ENCODE measurements at places on chromosomes 4 and X.

DNA sequence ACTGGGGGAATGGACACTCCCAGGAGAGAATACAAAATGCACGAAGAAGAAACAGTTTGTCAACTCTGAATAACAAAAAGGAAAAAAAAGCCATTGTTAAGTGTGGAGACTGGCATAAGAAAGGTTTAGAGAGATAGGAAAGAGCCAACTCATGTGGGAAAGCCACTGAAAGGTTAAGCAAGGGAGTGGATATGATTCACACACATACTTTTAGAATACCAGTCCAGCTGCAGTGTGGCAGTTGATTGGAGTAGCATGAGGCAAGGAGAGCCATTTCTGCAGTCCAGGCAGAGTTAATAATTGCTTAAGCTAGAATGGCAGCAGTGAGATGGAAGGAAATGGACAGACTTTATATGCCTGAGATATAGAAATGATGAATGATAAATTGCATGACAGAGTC, 36.9 kb upstream of the ADAD1 start:
- no peak overlapping the region for H3K27ac ChIP-seq
- no peaks in the 10 kb centered on the region for H3K4me1 ChIP-seq
- H3K36me3 ChIP-seq, result no peaks in the 10 kb centered on the region
- no peaks in the 10 kb centered on the region for H3K27me3 ChIP-seq
- H3K4me3 ChIP-seq, result no peak overlapping the region

- no peak for DNase-seq
- H3K36me3 ChIP-seq, result no peaks in the 10 kb centered on the region
- H3K4me1 ChIP-seq, result no peaks in the 10 kb centered on the region
- H3K27ac ChIP-seq, result no peak overlapping the region
- no peak overlapping the region for H3K4me3 ChIP-seq
- no peaks in the 10 kb centered on the region for H3K27me3 ChIP-seq
These were observed 55.0 kb downstream of the SH3KBP1 start for GRCh38 chrX:19832191-19832965.

GRCh38 chrX:55240788-55241340, 20.7 kb downstream of the PAGE5 start:
- H3K27me3 ChIP-seq, result no peaks in the 10 kb centered on the region
- H3K4me1 ChIP-seq, result no peaks in the 10 kb centered on the region
- no peak for DNase-seq
- no peak overlapping the region for H3K4me3 ChIP-seq
- H3K36me3 ChIP-seq, result no peaks in the 10 kb centered on the region

DNA sequence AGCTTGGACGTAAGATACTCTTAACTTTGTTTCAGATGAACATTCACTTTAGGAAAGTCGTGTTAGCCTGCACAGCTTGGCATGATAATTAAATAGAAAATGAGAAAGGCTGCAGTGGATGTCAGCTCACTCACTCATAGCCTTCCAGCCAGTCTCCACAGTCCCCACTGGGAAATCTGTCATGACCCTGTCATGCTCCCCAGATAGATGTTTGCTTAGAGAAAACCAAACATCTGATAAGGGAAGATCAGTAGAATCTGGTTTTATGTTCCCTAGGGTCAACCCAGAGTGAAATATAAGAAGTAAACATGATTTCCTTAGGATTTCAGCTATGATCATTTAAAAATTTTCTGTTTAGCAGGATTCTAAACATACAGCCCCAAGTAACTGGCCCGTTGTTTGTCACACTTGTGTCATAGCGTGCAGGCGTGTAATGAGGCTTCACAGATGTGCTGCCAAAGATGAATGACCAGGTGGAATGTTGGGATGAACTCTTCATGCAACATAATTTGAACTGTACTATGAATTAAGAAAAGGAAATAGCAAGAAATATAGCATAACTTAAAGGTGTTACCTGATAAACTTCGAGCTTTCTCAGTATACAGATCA, 180.1 kb downstream of the BANK1 start:
- H3K27ac ChIP-seq, result no peak overlapping the region
- H3K4me1 ChIP-seq, result no peaks in the 10 kb centered on the region
- DNase-seq, result no peak
- H3K36me3 ChIP-seq, result no peaks in the 10 kb centered on the region
- H3K27me3 ChIP-seq, result no peaks in the 10 kb centered on the region
- H3K4me3 ChIP-seq, result no peak overlapping the region

DNA sequence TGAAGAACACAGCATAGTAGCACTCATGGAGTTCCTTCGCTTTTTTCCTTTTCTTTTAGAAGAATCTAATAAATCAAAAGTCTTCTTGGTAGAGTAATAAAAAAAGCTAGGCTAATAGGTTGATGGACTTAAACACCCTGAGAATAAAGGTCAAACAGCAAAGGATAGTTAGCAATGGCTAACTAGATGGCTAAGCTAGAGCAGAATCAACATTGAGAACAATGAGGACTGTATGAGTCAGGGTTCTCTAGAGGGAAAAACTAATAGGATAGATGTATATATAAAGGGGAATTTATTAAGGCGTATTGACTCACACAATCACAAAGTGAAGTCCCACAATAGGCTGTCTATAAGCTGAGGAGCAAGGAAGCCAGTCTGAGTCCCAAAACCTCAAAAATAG, 550.9 kb downstream of the GLUD2 start:
- no peaks in the 10 kb centered on the region for H3K27me3 ChIP-seq
- no peak overlapping the region for H3K27ac ChIP-seq
- H3K36me3 ChIP-seq, result no peaks in the 10 kb centered on the region
- DNase-seq, result no peak
- H3K4me3 ChIP-seq, result no peak overlapping the region

- no peaks in the 10 kb centered on the region for H3K27me3 ChIP-seq
- DNase-seq, result no peak
- H3K4me3 ChIP-seq, result no peak overlapping the region
These were observed 356.5 kb downstream of the PDGFC start for GRCh38 chr4:156615066-156615531.

GRCh38 chrX:87063642-87064041, 454.0 kb upstream of the KLHL4 start:
- no peak overlapping the region for H3K27ac ChIP-seq
- no peak overlapping the region for H3K4me3 ChIP-seq
- no peak for DNase-seq
- no peaks in the 10 kb centered on the region for H3K27me3 ChIP-seq

DNA sequence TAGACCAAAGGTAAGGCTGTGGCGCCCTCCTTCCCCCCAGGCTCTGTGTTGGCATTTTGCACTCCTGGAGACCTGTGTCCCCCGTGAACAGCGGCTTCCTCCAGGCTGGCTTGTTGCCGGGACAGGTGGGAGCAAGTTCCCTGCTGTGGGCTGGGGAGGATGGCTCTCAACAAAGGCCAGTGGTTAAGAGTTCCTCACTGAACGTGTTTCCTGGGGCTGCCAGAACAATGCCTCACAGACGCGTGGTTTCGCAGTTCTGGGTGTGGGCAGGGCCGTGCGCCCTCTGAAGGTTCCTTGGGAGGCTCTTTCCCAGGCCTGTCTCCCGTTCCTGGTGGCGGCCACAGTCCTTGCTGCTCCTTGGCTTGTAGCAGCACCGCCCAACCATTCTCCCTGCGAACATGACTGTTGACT, 33.4 kb downstream of the NELFA start:
- no peaks in the 10 kb centered on the region for H3K36me3 ChIP-seq
- H3K4me1 ChIP-seq, result no peaks in the 10 kb centered on the region
- H3K27me3 ChIP-seq, result no peaks in the 10 kb centered on the region
- no peak overlapping the region for H3K27ac ChIP-seq
- no peak for DNase-seq

DNA sequence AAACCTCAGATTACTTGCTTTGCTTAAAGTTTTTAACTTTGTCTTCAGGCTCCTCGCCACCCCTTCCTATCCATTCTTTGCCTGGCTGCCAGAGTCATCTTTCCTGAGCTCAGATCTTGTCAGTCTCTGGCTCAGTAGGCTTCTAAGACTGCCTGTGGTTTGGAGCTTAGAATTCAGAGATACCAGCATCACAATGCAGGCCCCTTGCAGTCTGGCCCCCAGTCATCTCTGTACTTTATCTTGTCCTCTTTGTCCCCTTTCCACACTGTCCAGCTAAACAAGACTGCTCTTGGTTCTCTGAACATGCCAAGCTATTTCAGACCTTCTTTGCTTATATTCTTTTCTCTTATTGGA, 3.0 kb downstream of the KIAA0232 start:
- no peaks in the 10 kb centered on the region for H3K27me3 ChIP-seq
- no peak overlapping the region for H3K27ac ChIP-seq
- peaks cover 15% of the 10 kb centered on the region for H3K4me1 ChIP-seq
- H3K36me3 ChIP-seq, result no peaks in the 10 kb centered on the region
- DNase-seq, result no peak
- H3K4me3 ChIP-seq, result no peak overlapping the region

DNA sequence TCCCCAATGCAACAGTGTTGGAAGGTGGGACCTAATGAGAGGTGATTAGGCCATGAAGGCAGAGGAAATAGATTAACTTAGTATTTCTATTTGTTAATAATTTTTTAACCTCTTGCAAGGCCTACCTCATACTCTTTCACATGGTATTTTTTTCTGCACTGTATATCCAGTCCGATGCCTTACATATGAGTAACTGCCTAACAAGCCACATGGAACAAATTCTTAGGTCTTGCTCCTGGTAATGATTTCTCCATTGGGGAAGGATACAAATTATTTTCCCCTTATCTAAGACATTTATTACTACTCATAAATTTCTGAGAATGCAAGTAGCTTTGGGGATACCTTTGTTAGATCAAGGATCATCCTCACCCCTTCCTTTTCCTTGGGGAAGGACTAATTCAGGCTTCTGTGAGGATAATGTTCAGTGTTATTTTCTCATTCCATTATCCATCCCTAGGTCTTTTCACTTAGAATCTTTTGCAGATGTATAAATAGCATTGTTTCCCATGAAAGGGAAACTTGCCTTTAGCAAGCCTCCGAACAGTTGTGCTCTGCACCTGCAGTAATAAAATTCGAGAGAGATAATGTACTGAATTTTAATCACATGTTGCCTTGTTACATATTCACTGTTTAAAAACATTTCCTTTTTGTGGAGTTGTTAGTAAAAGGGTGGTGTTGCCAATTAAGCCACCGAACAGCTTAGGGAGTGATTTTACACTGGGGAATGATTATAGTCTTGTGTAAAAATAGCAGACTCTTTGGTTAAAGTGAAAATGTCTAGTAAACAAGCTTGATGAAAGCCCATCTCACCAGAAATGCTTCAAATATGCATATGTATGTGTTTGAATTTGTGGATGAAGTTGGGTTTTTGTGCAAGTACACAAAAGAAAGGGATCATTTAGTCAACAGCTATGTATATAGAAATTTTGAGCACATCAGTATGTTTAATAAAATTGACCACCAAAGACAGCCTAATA, 89.9 kb downstream of the CFAP299 start:
- no peak overlapping the region for H3K27ac ChIP-seq
- no peaks in the 10 kb centered on the region for H3K4me1 ChIP-seq
- no peaks in the 10 kb centered on the region for H3K27me3 ChIP-seq
- no peak for DNase-seq
- no peak overlapping the region for H3K4me3 ChIP-seq

DNA sequence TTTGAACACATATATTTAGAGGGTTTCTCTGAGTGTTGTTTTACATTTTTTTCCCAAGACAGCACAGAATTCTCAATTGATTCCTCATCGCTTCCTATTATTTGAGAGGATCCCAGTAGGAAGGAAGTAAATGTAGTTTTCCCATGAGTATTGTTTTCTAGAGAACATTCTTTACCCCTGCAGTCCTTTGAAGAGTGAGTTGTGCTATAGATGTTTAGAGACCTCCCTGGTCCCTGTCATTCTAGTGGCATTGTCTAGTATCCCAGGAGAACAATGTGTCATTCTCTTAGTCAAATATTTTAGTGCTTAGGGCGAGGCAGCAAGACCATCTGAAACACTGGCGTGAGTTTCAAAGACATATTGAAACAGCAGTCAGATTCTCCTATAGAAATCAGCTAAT, 32.5 kb downstream of the SORBS2 start:
- no peak for DNase-seq
- H3K27ac ChIP-seq, result no peak overlapping the region
- H3K4me1 ChIP-seq, result no peaks in the 10 kb centered on the region
- no peak overlapping the region for H3K4me3 ChIP-seq
- H3K36me3 ChIP-seq, result no peaks in the 10 kb centered on the region
- no peaks in the 10 kb centered on the region for H3K27me3 ChIP-seq

GRCh38 chr4:77493829-77494551, 111.6 kb upstream of the CXCL13 start:
- no peak overlapping the region for H3K27ac ChIP-seq
- no peaks in the 10 kb centered on the region for H3K36me3 ChIP-seq
- no peak for DNase-seq
- H3K4me1 ChIP-seq, result no peaks in the 10 kb centered on the region

GRCh38 chr4:80709082-80709869, 321.2 kb upstream of the BMP3 start:
- no peak overlapping the region for H3K4me3 ChIP-seq
- no peaks in the 10 kb centered on the region for H3K27me3 ChIP-seq
- H3K36me3 ChIP-seq, result no peaks in the 10 kb centered on the region
- H3K27ac ChIP-seq, result no peak overlapping the region
- H3K4me1 ChIP-seq, result no peaks in the 10 kb centered on the region
- DNase-seq, result no peak

DNA sequence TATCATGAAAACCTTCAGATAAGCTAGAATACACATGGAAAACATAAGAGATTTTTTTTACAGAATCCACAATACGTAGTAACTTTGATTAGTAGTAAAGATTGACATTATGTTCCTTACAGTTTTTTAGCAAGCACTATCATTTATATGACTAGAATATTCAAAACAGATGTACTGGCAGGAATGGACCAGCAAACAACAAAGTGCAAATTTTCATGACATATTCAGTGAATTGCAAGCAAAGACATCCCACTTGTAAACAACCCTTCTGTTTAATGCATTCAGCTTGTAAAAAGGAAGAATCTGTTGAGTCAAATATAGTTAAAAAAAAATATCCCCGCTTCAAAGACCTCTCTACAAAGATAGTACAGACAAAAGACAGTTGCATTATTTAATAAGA, 403.7 kb upstream of the TRAM1L1 start:
- H3K36me3 ChIP-seq, result no peaks in the 10 kb centered on the region
- H3K27ac ChIP-seq, result no peak overlapping the region
- no peaks in the 10 kb centered on the region for H3K4me1 ChIP-seq
- H3K4me3 ChIP-seq, result no peak overlapping the region

DNA sequence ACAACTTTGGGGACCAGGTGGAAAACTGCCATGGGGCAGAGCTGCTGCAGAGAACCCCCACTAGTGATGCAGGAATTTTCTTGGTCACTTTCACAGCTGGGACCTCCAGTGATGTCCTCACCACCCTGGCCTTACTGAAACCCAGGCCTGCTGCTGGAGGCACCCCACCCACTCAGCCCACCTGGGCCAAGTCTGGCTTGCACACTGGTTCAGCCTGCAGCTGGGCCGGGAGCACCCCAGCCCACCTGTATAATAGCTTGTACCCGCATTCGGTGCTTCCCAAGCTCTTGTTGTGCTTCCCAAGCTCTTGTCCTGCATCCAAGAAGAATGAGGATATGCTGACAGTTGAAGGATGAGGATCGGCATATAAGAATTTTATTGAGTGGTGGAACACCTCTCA, 86.4 kb upstream of the ZMAT1 start:
- H3K4me3 ChIP-seq, result no peak overlapping the region
- H3K36me3 ChIP-seq, result no peaks in the 10 kb centered on the region
- H3K27me3 ChIP-seq, result no peaks in the 10 kb centered on the region
- H3K4me1 ChIP-seq, result no peaks in the 10 kb centered on the region
- no peak overlapping the region for H3K27ac ChIP-seq
